Ecto neural progenitor cell (in vitro differentiated cells): ENCODE measurements at places on chromosomes 16 and 17.

GRCh38 chr16:88347656-88348376 lies 34.9 kb upstream of the ZNF469 start:
- DNase-seq: no peak

DNA sequence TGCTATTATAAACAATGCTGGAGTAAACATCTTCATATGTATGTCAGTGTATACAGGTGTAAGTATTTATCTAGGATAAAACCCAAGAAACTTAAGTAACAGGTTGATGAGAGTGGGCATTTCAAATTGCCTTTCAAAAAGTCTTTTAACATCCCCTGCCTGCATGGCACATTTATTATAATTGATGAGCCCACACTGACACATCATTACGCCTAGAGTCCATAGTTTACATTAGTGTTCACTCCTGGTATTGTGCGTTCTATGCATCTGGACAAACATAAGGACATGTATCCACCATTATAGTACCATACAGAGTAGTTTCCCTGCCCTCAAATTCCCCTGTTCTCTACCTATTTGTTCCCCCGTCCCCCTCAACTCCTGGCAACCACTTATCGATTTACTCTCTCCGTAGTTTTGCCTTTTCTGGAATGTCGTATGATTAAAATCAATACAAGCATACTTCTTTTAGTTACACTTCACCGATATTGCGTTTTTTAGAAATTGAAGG lies 53.7 kb downstream of the NACA2 start:
- no peak for DNase-seq

DNA sequence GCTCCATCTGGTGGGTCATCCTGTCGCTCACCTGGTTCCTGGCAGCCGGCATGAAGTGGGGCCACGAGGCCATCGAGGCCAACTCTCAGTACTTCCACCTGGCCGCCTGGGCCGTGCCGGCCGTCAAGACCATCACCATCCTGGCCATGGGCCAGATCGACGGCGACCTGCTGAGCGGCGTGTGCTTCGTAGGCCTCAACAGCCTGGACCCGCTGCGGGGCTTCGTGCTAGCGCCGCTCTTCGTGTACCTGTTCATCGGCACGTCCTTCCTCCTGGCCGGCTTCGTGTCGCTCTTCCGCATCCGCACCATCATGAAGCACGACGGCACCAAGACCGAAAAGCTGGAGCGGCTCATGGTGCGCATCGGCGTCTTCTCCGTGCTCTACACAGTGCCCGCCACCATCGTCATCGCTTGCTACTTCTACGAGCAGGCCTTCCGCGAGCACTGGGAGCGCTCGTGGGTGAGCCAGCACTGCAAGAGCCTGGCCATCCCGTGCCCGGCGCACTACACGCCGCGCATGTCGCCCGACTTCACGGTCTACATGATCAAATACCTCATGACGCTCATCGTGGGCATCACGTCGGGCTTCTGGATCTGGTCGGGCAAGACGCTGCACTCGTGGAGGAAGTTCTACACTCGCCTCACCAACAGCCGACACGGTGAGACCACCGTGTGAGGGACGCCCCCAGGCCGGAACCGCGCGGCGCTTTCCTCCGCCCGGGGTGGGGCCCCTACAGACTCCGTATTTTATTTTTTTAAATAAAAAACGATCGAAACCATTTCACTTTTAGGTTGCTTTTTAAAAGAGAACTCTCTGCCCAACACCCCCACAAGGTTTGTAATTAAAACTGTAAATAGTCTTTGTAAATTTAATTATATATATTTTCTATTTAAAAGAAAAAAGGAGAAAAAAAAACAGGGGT lies 1.7 kb downstream of the FZD2 start:
- peak; percentile 71 for DNase-seq

DNA sequence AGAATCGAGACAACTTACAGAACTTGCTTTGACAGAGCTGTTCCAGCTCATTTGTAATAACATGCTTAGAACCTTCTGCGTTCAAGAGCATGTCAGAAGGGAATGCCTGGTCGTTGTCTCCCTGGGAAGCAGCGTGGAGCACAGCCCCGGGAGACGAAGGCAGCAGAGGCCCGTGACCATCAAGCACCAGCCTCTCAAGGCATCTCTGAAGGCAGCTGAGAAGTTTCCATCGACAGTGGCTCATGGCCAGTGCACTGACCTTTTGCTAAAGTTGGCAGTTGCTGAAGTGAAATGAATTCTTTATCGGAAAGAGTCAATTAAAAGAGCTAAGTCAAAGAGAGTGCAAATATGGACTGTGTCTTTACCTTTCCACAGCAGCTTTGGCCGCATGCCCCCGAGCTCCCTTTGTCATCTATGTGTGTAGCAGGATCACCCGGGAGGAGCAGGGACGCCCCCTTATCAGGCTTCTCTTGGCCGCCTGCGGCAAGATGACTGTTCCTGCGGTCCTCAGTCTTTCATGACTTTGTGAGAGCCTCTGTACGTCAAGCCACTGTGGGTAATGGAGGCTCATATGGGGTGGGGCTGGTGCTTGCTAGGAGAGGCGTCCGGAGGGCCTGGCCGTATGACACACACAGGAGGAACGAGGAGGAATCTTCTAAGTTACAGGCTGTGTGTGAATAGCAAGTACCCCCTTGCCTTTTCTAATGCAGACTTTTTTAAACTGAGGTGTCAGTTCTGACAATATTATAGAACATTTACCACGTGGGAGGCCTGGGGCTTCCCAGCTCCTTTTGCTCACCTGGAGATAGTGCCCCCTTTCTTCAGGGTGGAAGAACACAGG lies 54.2 kb downstream of the LDHD start:
- no peak for DNase-seq

DNA sequence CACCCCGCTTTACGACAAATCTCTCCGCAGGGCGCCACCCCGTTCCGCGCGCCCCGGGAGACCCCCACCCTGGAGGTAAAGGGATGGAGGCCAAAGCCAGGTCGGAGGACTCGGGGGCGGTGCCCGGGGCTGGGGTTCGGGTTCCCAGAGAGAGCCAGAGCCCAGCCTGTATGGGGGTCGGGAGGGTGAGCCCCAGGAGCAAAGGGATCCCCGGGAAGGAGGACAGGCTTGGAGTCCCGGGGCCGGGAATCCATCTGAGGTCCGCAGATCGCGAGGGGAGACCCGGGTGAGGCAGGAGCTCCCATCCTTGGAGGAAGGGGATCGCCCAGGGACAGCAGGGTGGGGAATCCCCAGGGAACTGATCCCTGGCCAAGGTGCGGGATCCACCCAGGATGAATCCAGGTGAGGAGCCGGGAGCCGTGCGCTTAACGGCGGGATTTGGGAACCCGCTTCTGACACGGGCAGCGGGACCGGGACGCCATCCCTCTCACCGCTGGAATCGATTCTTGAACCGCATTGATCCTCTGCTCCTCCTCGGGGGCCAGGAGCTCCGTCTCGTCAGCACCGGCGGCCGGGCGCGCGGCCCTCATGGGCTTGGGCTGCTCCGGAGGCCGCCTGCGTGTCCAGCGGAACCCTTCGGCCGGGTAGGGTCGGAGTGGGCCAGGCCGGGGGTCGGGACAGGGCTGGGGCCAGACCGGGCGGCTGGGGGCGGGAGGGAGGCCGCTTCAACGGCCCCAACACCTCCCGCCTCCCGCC lies at the start of gene MMD:
TSS of gene MMD (minus strand) at position 657 of the 756 bp plus-strand sequence. CDS start at position 517, 140 bp downstream.
- no peak for DNase-seq

GRCh38 chr16:4976611-4977145 lies 18.5 kb downstream of the SEC14L5 start:
- no peak for DNase-seq

- DNase-seq: no peak
Measured at GRCh38 chr17:4728124-4728523, 3.1 kb upstream of the MED11 start.

DNA sequence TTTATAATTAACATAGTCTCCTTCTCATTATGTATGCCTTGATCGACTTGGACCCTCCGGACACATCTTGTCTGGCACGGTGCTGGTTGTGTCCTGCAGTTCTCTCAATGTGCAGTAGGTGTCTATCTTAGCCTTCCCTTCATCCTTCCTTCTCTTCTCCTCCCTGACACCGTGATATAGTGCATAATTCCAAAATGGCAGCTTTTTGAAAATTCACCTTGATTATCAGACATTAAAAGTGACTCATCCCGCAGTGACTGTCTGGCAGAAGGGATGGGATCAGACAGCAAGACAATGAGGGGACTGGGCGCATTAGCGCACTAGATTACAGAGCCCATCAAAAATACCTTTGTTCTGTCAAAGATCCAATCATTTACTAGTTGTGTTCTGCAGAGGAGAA lies 70.0 kb upstream of the PMFBP1 start:
- no peak for DNase-seq

GRCh38 chr17:33090806-33091205 lies 99.2 kb downstream of the SPACA3 start:
- no peak for DNase-seq

GRCh38 chr16:50972876-50973275 lies 178.2 kb downstream of the SALL1 start:
- no peak for DNase-seq

DNA sequence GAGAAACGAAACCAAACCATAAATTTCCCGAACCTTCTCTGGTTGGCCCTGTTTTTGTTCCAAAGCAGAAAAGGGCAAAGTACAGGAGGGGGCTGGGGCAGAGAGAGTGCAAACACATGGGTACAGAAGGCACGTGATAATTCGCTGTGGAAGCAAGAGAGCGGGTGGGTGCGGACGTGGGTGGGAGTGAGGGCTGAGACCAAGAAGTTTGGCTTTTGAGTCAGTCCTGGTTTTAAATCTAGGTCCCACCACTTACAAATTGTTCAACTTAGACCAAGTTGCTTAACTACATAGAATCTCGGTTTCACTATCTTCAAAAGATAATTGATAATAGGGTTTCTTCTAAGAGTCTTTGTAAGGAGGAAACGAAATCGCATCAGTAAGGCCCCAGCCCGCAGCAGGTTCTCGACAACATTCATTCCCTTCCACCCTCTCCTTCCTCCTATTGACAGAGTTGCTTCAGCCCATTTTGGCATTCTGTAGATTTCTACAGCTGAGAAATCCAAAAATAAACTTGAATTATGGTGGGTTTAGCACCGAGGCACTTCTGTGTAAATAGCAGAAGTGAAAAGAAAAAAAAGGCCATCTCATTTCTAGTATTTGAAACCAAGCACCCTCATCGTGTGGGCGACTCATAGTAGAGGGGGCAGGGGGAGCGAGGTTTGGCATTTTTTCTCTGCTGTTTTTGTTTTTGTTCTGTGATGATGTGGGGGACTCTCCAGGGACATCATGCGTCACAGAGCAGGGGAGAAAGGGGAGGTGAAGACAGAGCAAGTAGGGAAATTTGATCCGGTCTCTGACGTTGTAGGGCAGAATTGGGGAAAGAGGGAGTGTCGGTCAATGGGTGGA lies 33.6 kb upstream of the CCR7 start:
- DNase-seq: no peak

DNA sequence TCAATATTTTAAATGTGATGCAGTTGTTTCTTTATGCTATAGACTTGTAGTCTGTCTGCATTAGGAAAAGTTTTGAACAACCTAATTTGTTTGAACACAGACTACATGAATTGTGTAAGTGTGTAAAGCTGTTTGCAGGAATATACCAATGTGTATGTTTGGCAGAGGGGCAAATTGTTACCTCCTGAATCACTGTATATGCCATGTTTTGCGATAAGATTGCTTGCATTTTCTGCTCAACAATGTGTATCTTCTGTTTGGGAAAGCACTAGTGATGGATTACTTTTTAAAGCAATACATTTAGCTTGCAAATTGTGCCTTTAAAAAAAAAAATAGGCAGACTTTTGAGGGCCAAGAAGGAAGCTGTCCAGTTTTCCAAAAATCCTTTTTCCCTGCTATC lies 14.6 kb downstream of the RBBP6 start:
- no peak for DNase-seq

- DNase-seq: no peak
Measured at GRCh38 chr16:74556375-74556922, 50.5 kb downstream of the GLG1 start.

GRCh38 chr17:40361925-40362695 lies 2.4 kb downstream of the GJD3 start:
- DNase-seq: no peak

DNA sequence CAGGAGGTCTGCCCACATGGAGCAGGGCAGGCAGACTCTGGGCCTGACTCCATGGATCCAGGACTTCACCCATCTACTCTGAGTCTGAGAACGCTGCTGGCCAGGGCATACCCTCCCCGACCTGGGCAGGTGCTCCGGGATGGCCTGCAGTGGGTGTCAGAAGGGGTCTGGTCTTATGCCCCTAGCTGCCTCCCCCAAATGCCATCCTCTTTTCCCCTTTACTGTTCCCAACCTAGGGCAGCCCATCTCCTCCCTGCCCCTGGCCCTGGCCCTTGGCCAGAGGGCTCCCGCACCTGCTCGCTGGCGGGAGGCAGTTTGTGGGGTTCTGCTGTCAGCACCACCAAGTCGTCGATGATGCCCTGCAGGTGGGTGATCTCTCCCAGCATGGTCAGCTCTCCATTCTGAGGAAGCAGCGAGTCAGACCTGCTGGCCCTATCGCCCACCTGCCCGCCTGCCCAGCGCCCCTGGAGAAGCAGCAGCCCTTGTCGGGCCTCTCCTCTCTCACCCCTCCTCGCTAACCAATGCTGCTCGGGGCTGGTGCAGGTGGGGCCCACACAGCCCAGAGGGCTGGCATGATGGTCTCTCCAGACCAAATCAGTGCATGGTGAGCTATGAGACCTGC lies 8.2 kb downstream of the MTSS2 start:
- DNase-seq: no peak

DNA sequence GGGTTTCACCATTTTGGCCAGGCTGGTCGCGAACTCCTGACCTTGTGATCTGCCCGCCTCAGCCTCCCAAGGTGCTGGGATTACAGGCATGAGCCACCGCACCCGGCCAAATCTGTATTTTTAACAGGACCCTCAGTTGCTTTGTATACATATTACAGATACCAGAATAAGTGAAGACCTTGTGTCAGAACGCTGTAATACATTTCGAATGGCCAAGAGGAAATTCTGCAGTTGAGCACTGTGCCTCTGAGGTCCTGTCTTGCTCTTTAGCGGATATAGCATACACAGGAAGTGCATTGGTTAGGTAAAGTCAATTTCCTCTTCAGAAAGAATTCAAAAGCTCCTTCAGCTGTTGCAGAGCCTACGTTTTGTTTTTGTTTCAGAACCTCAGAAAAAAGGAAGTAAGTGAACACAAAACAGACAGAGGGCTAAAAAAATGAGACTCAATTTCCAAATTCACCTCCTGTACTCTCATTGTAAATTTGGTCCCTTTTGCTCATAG lies 15.7 kb downstream of the CRLF3 start:
- DNase-seq: no peak

GRCh38 chr17:20993863-20994778 lies 48.7 kb downstream of the USP22 start:
- DNase-seq: no peak

- no peak for DNase-seq
Measured at GRCh38 chr16:79390481-79391051, 210.0 kb downstream of the MAF start.
